Activated CD4-positive, alpha-beta memory T cell treated with anti-CD3 and anti-CD28 coated beads for 36 hours (primary cell): ENCODE measurements at places on chromosomes 13 and 19. TPM values are rescaled to one million over a fixed set of nuclear protein-coding genes. Genes with fewer than 3 reads are reported as not detected.

KLK2 gene
- total RNA-seq: not detected

DNA sequence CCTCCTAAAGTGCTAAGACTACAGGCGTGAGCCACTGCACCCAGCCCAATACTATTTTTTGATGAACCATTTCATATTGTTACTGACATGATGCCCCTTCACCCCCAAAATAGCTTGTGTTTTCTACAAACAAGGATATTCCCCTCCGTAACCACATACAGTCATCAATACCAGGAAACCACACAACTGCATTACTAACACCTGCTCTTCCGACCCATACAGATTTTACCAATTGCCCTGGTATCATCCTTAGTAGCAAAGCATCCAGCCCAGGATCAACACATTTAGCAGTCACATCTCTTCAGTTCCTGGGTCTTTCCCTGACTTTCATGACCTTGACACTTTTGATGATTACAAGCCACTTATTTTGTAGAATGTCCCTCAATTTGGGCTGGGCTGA lies 33.6 kb downstream of the KCTD15 start:
- DNase-seq: no peak

- no peak for DNase-seq
Observed at GRCh38 chr19:1585243-1585580, 7.5 kb downstream of the MBD3 start.

- no peak for DNase-seq
Observed at GRCh38 chr19:46344363-46344762, 2.5 kb upstream of the PPP5C start.

DNA sequence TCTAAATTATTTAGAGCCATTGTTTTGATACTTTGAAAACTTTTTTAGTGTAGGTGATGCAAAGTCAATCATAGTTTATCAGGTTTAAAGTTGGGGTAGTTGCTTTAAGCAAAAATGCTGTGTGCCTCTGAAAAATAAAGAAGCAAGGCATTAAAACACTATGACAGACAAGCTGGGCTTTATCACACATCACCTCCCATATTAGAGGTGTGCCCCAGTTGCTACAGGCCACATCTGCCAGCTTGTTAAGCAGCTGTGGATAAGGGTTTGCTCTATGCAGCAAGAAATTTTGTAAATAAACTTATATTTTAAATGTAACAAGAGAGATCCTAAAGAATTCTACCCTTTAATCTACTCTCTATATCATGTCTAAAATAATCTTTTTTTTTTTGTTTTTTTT lies 255.8 kb downstream of the B3GLCT start:
- DNase-seq: no peak
